Stimulated activated CD8-positive, alpha-beta memory T cell treated with anti-CD3 and anti-CD28 coated beads, Interleukin-15, amount 100 ng/mL, for 4 hours (primary cell): ENCODE measurements at places on chromosomes 16 and 17.

DNA sequence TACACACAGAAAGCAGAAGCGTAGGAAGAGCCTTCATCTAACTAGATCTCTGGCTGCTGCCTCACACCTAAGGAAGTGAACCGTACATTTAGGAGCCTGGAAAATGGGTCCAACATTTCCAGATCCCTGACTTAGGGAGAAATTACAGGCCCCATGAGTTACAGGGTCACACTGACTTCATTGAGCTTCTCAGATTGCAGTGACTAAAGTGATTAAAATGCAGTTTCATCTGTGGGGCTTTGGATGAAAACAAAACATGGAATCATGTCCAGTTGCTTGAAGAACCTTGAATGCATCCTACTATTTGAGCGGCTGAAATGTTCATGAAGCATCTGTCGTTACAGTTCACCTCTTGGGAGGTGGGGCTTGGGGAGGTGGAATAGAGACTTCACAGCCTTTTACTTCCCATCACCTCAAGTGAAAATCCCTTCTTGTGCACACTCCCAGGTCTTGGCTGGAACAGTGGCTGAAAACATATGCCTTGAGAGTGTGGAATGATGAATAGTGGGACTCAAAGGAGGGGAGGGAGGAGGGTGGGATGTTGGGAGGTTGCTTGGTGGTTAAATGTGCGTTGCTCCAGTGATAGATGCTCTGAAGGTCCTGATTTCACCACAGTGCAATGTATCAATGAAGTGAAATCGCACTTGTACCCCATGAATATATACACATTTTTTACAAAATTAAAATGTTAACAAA, 19.7 kb downstream of the TEKT3 start:
- no peak for DNase-seq

DNA sequence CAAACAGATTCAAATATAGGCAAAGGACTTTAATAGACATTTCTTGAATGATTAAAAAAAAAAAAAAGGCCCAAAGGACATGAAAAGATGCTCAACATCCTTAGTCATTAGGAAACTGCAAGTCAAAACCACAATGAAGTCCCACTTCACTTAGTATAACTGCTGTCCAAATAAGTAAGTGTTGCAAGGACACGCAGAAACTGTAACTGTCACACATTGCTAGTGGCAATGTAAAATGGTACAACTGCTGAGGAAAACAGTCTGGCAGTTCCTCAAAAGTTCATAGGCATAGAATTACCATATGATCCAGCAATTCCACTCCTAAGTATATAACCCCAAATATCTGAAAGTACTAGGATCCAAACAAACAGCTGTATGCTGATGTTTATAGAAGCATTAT, 112.7 kb downstream of the BRIP1 start:
- no peak for DNase-seq

GRCh38 chr16:14373896-14374295, 256.2 kb downstream of the PARN start:
- no peak for DNase-seq

DNA sequence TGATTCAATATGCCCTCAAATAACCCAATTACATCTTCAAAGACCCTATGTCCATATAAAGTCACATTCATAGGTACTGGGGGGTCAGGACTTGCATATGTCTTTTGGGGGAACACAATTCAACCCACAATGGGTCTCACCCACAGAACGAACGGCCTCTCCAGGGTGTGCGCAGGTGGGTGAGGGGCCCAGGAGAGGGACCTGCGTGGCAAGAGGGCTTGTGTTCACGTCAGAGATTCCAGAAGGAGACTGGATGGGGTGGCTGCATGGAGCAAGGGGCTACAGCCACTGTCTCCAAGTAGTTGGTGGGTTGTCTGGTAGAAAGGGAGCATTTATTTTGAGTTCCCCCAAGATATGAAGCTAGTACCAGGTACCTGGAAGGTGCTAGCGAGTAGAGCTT, 212.2 kb downstream of the SEC14L1 start:
- no peak for DNase-seq

DNA sequence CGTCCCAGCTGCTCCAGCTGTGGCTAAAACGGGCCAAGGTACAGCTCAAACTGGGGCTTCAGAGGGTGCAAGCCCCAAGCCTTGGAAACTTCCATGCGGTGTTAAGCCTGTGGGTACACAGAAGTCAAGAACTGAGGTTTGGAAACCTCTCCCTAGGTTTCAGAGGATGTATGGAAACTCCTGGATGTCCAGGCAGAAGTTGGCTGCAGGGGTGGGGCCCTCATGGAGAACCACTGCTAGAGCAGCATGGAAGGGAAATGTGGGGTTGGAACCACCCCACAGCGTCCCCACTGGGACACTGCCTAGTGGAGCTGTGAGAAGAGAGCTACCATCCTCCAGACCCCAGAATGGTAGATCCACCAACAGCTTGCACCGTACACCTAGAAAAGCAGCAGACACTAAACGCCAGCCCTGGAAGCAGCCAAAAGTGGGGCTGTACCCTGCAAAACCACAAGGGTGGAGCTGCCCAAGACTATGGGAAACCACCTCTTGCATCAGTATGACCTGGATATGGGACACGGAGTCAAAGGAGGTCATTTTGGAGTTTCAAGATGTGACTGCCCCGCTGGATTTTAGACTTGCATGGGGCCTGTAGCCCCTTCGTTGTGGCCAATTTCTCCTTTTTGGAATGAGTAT, 2.2 kb downstream of the SDR42E1 start:
- no peak for DNase-seq

GRCh38 chr17:56690441-56691291, 97.2 kb downstream of the NOG start:
- no peak for DNase-seq

DNA sequence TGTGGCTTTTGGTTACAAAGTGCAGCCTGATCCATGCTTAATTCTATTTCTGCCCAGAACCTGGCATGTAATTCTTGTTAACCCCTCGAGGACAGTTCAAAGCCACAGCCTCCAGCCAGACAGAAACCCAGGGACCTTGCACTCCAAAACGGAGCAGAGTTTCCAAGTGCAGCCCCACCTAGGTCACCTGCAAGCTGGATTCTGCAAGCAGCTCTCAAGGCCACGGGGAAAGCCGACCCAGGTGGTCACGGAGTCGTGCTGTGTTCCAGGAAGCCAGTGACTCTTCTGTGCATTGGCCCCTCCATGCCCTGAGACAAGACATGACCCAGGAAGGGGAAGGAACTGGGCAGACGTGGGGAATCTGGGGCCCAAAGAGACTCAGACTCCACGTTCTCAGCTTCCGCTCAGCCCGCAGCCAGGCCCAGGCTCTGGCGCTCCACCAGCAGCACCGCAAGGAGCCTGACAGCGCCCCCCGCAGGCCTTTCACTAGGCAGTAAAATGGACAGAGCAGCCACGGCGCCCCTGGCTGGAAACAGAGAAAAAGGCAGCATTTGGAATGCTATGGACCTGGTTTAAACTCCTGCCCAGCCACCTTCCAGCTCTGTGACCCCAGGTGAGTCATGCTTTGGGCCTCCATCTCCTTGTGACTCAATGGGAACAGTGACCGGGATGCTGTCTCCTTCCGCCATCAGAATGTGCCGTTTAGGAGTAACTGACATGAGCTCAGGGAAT, 27.3 kb upstream of the GSG1L start:
- DNase-seq: no peak

- DNase-seq: no peak
Observed at GRCh38 chr16:2711370-2712062, 8.5 kb downstream of the PRSS27 start.

GRCh38 chr16:24178496-24178895, 77.6 kb upstream of the CACNG3 start:
- DNase-seq: no peak
